ENCODE measurements at places on chromosomes 5 and 9. TPM values are rescaled to one million over a fixed set of nuclear protein-coding genes. Genes with fewer than 3 reads are reported as not detected.

GRCh38 chr5:17154211-17154996, 63.0 kb upstream of the BASP1 start:
- no peak for DNase-seq

DNA sequence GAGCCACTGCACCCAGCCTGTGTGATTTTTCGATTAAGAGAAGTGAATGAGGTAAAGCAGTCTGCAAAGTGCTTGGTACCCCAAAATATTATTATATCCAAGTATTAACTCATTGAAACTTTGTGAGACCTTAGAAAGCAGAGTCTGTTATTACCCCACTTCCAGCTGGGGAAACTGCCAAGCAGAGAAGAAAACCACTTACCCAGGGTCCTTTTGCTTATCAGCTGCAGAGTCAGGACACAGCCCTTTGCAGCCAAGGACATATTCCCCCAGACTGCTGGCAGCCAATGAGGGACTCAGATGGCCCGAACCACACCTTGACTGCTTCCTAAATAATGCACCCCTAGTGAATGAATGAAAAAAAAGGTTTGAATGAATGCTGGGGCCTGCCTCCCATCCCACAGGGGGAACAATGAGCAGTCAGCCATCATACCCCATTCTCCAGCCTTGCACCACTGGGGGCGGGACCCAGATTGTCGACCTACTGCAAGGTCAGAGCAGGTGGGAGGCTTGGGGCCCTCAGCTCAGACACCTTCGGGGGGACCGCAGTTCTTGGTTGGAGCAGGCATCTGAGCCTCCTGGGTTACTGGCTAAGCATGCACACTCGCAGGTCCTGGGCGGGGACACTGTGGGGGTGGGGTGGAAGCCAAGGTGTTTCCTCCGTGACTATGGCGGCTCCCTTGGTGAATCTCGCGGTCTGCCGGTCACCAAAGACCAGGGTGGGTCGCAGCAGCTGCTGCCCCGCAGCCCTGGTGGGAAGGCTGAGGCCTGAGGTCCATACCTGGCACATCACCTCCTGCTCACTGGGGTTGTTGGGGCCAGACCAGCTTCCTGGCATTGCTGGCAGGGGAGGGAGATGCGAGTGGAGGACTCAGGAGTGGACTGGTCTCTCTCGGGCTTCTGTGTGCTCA, 29.7 kb downstream of the PRRT1B start:
- no peak for DNase-seq

- DNase-seq, result no peak
Observed at GRCh38 chr5:53956196-53956595, 354.2 kb downstream of the ARL15 start.

- no peak for DNase-seq
Observed at GRCh38 chr5:14306329-14306815, 163.2 kb downstream of the TRIO start.

DNA sequence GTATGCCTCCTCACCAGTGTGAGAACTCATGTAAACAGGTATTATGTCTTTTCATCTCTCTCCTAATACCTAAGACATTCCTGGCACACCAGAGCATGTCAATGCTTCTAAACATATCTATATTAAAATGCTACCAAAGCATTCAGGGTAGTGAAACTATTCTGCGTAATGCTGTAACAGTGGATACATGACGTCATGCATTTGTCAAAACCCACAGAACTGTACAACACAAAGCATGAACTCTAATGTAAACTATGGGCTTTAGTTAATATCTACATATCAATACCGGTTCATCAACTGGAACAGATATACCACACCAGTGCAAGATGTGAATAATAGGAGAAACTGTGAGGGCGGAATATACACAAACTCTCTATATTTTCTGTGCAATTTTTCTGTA, 72.2 kb upstream of the GABRP start:
- DNase-seq, result no peak

- no peak for DNase-seq
Observed at GRCh38 chr5:14965815-14966214, 94.2 kb upstream of the ANKH start.

- no peak for DNase-seq
Observed at GRCh38 chr5:125576822-125577221, 830.4 kb upstream of the ZNF608 start.

DMRT3 gene
- total RNA-seq, result not detected

PCDHB7 gene
- 1.1 TPM for total RNA-seq

TBC1D9B gene
- total RNA-seq, result 45.2 TPM

IL9 gene
- total RNA-seq, result not detected
